ENCODE measurements at places on chromosomes 11 and 22.

- no peak for DNase-seq
Measured at GRCh38 chr11:111285189-111286091, 12.9 kb upstream of the POU2AF3 start.

DNA sequence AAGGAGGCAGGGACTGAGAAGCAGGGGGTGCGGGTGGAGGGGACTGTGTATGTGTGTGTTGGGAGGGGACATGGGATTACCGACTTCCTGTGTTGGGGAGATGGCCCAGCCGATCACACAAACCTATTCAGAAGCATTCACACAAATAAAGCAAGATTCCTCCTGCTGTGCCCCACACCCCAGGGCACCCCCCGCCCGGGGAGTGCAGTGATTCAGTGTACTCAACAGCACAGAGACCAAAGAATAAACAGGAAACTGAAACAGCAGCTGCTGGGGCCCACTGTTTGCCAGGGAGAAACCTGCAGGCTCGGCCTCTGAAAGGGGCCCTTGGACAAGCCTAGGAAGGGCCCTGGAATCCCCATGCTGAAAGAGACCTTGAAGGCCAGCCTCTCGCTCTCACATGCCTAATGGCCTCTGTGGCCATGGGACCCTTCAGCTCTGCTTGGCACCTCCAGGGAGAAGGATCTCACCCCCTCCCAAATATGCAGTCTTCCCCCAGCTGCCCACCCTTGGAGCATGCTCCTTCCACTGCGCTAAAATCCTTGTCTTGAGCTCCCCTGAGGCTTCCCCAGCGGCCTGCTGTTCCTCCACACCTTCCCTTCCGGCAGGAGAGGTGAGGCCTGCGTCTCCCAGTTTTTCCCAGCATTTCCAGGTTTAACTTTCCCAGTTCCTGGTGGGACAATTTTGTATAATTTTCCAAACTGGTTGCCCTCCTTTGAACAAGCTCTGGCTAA is 72.9 kb downstream of the CSNK2A3 start:
- no peak for DNase-seq

DNA sequence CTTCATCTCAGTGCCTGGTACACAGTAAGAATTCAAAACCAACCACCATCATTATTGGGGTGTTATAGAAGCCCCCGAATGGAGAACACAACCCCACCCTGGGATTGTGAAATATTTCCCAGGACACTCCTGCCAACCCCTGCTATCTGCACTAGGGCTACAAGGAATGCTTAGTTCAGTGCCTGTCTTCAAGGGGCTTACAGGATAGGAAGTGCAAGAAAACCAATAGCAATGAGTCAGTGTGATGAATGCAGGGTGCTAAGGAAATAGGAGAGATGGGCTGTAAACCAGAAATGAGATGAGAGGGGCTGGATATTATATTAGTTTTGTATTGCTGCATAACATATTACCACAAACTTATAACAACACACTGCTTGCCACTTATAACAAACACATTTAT is 965 bp upstream of the ASCC2 start:
- DNase-seq, result no peak

- peak; percentile 49 for DNase-seq
Measured at GRCh38 chr11:128052912-128053641, 534.3 kb downstream of the ETS1 start.

DNA sequence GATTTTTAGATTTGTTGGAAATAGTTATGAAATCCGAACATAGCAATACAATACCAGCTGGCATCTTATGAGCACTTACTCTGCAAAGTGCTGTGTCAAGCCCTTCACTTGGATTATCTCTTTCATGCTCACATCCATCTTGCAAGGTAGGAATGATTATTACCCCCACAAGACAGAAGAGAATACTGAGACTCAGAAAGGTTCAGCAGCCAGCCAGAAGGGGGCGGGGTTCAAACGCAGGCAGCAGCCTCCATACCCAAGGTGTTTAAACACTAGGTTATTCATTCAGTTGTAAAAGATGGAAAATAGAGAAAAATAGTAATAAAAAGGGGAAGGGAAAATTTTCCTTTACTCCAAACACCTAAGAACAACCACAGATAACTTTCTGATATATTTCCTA is 158.5 kb downstream of the CCDC34 start:
- no peak for DNase-seq

GRCh38 chr22:46726066-46726985 is 11.7 kb downstream of the CERK start:
- peak; percentile 44 for DNase-seq

- DNase-seq, result no peak
Measured at GRCh38 chr11:129702410-129703398, 112.9 kb upstream of the TMEM45B start.

DNA sequence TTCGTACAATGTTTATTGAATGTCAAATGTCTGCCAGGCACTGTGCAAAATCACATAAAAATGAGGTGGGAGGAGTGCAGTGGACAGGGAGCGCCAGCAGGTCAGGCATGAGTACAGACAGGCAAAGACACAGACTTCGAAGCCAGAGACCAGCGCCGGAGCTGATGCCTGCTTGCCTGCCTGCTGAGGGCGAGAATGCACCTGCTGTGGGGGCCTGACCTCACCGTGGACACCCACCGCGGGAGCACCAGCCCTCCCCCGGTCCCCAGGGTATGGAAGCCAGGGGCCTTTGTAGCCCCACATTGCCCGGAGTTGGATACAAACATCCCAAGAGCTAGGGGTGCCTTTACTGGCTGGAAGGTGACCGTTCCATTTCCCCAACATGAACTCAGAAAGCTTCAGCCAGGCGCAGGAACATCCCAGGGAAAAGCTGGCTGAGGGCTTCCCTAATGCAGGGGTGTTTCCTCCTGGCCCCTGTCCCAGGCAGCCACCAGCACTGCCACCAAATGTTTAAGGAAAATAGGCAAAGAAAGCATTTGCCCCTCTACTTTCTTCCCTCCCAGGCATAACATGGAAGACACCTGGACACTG is 17.9 kb downstream of the IFITM10 start:
- DNase-seq, result no peak

- DNase-seq, result no peak
Measured at GRCh38 chr11:20208622-20209111, 48.4 kb upstream of the DBX1 start.

DNA sequence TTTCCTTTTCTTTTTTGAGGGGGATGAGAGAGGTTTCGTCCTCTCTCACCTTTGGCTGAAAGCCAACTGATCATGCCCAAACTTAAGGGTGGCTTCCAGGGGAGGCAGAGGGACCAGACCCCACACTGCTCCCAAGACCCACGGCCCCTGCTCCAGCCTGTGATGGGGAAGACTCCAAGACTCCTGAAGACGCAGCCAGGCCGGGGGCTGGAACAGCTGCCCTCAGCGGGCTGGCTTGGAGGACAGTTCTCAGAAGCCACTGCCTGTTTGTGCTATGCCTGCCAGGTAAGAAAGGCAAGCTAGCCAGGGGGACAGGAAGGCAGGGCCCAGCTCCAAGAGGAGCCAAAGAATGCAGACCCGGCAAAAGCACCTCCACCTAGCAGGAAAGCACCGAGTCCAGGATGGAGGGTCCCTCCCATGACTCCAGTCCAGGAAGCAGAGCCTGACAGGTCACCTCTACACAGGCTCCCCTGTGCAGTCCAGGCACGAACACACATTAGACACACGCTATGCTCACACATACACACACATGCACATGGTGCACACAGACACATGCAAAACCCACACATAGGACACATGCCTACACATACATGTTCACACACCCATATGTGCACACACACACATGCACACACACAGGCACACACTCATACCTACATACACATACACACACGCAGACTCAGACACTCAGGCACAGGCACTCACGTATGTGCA is 31.3 kb downstream of the GNB1L start:
- DNase-seq, result no peak

DNA sequence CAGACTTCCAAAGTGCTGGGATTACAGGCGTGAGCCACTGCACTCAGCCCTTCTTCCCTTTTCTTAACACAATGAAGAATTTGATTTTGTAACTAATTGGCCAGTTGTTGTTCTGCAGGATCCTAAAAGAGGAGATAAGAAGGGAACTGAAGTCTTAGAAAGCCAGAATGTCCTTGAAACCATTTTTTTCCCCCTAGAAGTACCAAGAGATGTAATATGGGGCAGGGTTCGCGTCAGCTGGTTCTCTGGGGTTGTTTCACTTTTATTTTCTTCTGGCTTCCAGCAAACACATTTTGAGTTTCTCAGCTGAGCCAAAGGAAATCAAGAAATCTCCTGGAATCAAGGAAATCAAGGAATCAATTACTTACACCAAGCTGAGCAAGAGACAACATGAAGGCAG is 7.6 kb upstream of the NUCB2 start:
- no peak for DNase-seq

DNA sequence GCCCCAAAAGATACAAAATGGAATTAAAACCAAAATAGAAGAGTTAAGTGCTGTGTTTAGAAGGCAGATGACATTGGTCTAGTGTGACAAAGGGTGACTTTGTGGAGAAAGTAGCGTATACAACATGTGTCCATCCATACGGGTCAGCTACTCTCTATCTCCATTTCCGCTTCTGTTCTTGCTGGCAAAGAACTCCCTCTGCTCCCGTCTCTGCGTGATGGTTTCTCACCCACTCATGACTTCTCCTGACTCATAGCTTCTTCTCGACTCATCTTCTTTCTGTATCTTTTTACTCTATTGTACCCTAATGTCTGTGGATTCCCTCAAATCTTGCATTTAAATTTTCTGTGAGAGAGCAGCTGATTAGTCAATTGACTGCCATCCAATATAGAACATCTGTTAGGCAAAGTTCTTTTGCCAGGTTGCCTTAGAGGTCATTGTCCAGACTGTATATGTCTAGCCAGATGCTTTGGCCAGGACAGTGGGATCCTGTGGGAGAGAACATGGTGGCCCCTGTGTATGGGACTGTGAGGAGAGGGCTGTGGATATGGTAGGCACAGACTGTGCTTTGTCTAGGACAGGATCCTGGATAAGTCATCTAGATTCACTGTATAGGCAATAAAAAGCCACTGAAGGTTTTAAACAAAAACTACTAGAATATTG is 28.4 kb downstream of the MMP13 start:
- DNase-seq, result no peak

- no peak for DNase-seq
Measured at GRCh38 chr11:132028380-132029240, 658.2 kb downstream of the NTM start.

- DNase-seq, result no peak
Measured at GRCh38 chr11:130624971-130625544, 176.6 kb downstream of the ADAMTS15 start.

- no peak for DNase-seq
Measured at GRCh38 chr11:44128729-44129128, 33.3 kb downstream of the EXT2 start.

GRCh38 chr11:93740730-93741093 is 583 bp downstream of the TAF1D start:
- DNase-seq, result no peak

- no peak for DNase-seq
Measured at GRCh38 chr11:113668255-113668654, 37.9 kb downstream of the TMPRSS5 start.

DNA sequence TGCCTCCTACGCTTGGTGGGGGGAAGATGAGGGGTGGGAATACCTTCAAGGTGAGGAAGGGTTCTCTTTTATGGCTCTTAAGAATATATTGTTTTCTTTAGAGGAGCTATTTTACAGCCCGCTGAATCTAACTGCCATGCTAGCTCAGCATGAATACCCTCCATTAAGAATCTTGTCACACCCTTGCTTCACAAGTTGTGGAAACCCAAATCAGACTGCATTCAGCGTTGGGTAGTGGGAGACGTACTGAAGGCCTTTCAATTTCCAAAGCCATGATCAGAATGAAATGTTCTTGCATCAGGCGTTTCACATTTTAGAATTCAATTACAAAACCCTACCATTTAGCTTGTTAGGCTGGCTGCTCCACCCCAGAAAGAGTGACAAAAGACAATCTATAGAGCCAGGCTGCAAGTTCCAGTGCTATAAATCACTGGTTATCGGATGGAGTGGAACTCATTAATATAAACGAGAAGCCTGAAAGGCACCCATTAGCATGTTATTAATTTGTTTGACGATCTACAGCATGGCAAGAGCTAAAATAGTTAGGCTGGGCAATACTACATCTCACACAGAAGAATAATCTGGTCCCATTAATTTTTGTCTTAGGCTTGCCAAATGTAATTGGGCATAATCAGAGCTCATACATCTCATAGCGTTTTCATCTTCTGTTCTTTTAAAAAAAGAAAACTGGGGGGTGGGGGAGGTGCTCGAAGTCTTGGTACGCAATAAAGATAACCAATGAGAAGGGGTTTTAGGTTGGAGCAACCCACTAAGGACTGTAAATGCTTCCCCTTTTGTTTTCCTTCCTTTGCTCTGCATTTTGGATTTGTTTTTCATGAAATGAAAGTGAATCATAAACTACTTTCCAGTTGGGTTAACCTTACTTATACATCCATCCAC is 57.5 kb downstream of the ABTB2 start:
- DNase-seq, result no peak

DNA sequence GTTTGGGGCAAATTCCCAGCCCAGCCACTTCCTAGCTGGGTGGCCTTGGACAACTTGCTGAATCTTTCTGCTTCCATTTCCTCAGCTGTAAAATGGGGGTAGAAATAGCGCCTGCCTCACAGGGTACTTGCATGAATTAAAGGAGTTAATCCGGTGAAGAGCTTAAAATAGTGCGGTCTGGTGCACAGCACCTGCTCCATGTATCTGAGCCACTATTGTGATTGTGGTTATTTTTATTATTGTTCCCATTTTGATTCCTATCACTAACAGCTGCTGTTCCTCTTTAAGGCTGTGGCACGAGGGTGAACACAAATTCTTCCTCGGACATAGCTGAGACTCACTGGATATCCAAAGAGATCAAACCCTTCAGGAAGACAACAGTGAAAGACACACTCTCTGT is 46.9 kb upstream of the TP53I11 start:
- DNase-seq, result no peak

GRCh38 chr22:48535868-48536540 is 1291.7 kb downstream of the BRD1 start:
- DNase-seq, result no peak

All from AG09319 (cell line).